Left kidney (tissue), 8 donors: ENCODE measurements at places on chromosomes 12 and 14.

DNA sequence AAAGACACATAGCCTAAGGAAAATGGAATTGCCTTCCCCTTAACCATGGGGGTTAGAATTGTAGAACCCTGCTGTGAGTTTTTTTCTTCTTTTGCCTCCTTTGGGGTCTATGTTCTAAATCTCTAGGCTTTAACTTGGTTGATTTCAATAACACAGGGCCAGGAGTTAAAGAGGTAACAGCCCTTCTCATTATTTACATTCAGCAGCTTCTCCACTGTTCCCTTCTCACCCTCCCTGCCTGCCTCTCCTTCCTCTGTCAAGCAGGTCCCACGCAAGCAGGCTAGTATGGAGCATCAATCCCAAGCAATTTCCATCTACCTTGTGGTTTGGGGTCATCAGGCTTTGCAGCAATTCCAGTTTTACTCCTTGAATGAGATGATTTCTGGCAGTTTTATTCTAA, 236.1 kb upstream of the G2E3 start:
- no peak for DNase-seq

- no peak for DNase-seq
Measured at GRCh38 chr12:82099216-82099615, 259.0 kb downstream of the CCDC59 start.

- DNase-seq, result no peak
Measured at GRCh38 chr12:111791507-111791906, 24.8 kb downstream of the ALDH2 start.

GRCh38 chr14:59844186-59844812, 26.3 kb downstream of the RTN1 start:
- DNase-seq, result no peak

GRCh38 chr12:65845751-65846537, 21.7 kb downstream of the HMGA2 start:
- no peak for DNase-seq

DNA sequence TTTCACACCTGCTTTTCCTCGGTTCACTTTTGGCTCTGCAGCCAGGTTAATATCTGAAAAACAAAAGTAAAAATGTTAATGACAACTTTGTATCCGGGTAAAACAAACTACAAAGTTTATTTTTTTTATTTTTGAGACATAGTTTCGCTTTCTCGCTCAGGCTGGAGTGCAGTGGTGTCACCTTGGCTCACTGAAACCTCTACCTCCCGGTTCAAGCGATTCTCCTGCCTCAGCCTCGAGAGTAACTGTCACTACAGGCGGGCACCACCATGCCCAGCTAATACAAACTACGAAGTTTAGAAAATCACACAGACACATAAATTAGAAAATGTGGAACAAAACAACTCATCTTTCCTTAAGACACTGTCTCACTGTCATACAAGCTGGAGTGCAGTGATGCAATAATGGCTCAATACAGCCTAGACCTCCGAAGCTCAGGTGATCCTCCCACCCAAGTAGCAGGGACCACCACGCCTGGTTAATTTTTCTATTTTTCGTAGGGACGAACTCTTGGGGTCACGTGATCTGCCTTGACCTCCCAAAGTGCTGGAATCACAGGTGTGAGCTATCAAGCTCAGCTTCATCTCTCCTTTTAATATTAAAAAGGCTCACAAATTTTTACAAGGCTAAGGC, 38.1 kb downstream of the HNRNPC start:
- no peak for DNase-seq

DNA sequence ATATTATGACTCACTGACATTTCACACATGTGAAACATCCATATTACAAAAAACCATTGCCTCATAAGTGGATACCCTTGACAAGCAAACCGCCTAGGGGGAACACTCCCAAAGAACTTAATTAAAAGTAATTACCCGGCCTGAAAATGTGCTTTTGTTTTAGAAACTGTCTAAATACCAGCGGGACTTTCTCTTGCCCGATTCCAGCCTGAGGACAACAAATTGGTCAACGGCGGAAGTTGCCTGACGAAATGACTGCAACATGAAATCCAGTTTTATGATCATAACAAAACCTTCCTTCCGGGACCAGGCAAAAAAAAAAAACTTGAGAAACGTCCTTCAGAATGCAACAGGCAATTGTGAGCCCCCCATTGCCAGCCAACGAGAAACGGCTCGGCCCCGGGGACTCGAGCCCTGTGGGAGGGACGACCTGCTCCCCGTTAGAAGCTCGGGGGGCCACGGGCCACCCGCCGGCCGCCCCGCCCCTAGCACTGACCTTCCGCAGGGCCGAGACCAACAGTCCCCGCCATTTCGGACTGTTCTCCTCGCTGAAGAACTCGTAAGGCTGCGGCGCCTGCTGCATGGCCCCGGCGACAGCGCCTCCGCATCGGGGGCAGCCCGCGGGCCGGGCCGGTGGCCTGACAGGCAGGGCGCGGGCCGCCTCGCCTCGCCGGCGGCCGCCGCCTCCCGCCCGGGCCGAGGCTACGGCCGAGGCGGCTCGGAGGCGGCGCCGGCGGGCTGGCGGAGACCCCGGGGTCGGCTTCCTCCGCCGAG, 490 bp downstream of the SOS2 start:
- peak; percentile 59 for DNase-seq

GRCh38 chr12:65930114-65930828, 106.0 kb downstream of the HMGA2 start:
- DNase-seq, result peak; percentile 24

- no peak for DNase-seq
Measured at GRCh38 chr12:54935235-54935951, 49.2 kb downstream of the TESPA1 start.

GRCh38 chr12:53480491-53481442, 18.5 kb downstream of the MAP3K12 start:
- no peak for DNase-seq

GRCh38 chr12:203462-204260, 10.3 kb downstream of the SLC6A12 start:
- DNase-seq, result no peak

GRCh38 chr14:72476657-72477499, 417.0 kb downstream of the DPF3 start:
- no peak for DNase-seq

- DNase-seq, result no peak
Measured at GRCh38 chr12:132160601-132161035, 16.4 kb downstream of the NOC4L start.

DNA sequence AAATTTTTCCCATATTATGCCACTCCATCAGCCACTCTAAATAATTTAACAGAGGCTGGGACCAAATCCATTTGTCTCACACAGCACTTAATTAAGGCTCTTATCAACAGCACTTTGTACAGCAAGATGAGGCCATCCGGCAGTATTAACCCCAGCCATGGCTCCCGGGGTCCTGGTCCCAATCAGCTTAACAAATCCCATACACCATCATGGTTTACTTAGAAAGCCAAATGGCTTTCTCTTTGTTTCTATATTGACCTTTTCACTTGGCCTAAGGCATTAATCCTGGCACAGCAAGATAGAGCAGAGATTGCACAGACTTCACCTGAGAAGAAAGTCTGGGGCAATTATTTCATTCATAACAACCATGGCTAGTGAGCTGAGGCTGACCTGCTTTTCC, 38.6 kb downstream of the SPTSSA start:
- no peak for DNase-seq

DNA sequence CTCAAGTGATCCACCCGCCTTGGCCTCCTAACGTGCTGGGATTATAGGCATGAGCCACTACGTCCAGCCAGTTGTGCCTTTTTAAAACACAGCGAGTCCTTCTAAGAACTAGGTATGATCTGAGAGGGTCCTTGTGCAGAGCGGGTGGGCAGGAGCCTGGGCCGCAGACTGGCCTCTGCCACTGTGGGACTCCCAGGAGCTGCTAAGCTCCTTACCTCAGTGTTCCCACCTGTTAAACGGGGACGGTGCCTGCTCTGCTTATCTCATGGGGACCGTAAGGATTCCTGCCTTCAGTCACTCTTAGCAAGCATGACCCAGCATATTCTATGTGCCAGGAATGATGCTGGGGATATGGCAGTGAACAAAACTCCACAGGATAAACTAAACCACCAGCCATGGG, 136.9 kb downstream of the RBM19 start:
- no peak for DNase-seq

DNA sequence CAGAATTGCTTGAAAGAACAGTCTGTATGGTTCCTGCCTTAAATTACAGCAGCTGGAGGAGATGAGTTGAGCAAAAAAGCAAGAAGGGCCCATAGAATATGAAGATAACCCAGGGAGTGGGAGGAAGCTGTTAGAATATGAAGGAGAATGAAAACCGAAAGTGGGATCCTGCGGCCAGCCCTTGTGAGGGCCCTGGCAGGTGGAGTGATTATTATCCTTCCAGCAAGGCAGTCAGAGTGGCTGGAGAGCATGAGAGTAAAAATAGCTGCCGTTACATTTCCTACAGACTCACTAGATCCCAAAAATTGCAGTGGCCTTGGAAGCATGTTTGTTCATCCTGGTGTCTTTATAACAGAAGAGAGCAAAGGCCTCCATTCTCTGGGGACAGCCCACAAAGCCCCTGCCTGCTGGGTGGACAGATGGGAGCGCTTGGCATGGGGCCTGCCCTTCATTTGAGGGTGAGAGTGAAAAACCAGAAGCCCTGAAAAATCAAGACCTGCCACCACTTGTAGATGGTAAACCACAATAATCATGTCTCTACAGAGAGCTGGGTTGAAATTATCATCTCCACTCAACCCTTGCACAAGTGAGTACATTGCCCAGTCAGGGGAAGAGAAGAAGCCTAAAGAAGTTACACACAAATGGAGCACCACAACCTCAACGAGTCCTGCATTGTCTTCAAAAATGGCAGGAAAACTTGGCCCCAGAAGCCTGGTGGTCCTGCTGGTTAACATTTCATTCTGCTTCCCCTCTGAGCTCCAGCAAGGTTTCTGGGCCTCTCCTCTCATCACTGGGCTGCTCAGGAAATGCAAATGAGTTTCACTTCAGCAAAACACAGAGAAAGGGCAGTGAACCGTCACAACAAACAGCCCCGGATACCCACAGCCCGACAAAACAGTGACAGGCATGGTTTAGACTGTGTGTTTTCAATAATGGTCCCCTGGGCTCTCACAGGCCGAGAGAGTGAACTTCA, 20.5 kb downstream of the ZDHHC22 start:
- DNase-seq, result no peak

DNA sequence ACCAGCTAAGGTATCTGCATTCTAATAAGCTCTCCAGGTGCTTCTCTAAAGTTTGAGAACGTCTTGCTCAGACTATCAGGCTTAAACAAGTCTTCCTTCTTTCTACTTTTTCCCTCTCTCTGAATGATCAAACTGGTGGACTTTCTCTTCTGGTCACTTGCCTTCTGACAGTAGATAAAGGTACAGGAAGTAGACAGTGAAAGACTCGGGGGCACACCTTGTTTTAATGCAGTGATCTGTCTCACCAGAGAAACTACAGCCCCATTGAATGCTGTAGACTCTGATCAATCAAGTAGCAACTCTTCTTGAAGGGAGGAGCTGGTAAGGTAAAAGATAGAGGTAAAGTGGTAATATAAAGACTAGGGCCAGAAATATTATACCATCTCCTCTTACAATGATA, 48.1 kb upstream of the ATXN7L3B start:
- DNase-seq, result no peak

DNA sequence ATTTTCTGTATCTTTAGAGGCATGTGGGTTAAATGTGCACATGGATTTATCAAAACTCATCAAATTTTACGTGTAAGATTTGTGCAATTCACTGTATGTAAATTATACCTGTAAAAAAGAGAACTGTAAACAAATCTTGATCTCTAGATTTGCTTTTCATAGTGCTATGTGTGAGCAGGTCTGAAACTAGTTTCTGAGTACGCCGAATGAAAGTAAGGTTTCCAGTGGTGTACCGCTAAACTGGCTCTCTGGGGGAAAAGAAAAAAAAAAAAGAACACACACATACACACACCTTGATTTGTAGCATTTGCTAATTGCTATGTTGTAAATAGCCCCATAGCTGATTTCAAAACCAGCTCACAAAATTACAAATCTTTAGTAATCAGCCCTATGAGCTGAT, 8.6 kb upstream of the SLC41A2 start:
- DNase-seq, result no peak

DNA sequence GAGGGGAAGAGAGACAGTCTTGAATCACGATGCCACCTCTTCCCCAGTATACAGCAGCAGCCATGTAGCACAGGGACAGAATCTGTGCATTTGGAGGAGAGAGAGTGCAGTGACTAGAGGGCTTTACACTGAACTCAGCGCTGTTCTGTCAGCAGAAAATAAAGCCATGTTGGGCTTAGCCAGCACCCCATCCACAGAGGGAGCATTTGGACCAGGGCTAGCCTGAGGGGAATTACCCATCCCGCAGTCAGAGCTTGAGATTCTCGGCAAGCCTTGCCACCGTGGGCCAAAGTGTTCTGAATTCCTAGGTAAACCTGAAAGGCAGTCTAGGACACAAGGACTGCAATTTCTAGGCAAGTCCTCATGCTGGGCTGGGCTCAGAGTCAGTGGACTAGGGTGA, 120.4 kb upstream of the CNOT2 start:
- DNase-seq, result no peak

DNA sequence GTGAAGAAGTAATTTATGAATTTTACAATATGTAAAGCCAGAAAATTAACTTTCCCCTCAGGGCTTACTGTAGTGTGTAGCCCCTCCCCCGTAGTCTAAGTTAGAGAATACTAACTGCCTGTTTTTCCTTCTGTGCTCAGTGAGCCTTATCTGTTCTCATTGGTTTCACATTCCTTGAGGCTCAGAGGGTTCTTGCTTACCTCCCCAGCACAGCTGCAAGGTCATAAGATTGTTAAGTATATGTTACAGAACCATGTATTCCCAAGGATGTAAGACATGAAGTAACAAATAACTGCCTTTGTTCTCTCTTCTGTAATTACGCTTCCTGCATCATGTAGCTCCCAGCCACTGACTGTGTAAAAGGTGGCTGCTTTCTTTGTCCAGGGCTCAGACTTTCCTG, 1351.1 kb downstream of the TMEM121 start:
- no peak for DNase-seq

GRCh38 chr12:57215668-57216013, 953 bp upstream of the NXPH4 start:
- DNase-seq, result no peak

DNA sequence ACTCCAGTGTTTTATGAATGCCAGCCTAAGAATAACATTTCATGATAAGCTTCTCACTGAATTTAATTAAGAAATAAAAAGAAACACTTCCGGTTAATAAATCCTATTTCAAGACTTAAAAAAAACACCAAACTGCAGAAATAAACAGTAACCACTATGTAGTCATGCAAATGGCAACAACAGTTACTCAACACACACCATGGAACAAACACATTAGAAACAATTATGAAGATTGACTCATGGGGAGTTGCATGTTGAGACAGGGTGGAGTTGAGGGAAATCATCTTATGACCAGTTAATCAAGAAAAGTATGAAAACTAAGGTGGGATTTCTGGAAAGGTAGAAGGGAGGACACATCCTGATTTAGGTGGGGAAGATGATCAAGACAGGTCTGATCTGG, 52.7 kb downstream of the PLBD1 start:
- no peak for DNase-seq

GRCh38 chr14:71001742-71002141, 94.5 kb downstream of the PCNX1 start:
- DNase-seq, result no peak
